Left cardiac atrium (tissue), 4 donors: ENCODE measurements at places on chromosomes 3 and 15. TPM values are rescaled to one million over a fixed set of nuclear protein-coding genes. Genes with fewer than 3 reads are reported as not detected.
A peak's percentile ranks its signal among the peaks of the same experiment; 100 is the strongest.

TGM5 gene
- total RNA-seq: not detected

GRCh38 chr15:65285291-65286068, 1.2 kb downstream of the PARP16 start:
- DNase-seq: no peak

ZNF620 gene
- total RNA-seq: 2.5 TPM

DNA sequence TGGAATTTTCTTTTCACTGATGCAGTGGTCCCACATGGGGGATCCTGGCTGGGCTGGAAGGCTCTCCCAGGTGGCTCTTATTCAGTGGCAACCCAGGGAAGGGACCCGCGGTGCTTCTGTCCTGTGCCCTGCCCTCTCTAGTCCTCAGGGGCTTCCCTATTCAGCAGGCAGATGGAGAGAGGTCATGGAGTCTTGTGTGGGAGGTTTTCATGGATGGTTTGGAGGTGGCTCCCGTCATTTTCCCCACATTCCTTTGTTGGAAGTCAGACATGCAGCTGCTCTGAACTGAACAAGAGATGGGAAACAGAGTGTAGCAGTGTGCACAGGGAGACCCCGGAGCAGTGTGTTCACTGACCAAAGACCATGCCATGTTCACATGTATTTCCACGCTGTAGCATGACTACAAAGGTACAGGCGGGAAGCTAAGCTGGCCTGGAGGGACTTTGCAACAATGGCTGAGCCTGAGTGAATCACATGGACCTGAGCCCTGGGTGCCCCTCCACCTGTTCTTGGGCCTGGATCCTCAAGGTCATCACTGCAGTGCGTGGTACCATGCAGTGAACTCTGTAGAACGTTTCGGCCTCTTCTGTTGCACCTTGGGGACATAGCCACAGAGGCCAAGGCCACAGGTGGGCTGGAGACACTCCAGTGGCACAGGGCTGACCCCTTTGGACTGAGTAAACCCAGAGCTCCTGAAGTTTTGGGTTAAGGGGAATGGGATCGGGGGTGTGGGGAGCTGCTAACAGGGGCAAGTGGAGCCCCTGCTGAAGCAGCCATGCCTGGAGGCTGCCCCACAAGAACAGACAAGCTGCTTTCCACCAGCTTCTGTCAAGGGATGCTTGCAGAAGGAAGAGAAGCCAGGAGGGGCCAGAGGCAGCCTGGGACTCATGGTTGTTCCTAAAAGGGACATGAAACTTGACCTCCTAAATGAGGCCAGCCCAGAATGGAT, 123.0 kb downstream of the ASB7 start:
- no peak for DNase-seq

- no peak for DNase-seq
These were observed 6.2 kb downstream of the TGFBR2 start for GRCh38 chr3:30612437-30613132.

DNA sequence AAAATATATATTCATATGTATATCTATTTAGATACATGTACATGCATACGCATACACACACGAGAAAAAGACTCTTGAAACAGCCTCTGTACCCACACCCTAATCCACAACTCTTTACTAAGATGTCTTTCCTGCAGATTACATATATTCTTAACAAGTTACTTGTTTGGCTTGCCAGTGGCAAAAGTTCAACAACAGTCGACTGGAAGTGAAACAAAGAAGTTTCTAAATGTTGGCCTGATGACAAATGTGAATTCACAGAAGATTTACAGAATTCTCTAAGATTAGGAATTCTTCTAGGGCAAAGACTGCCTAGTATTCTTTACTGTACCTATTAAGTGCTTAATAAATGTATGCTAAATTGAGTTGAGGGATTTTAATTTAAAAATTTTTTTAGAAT, 116.8 kb downstream of the CDIN1 start:
- no peak for DNase-seq

DNA sequence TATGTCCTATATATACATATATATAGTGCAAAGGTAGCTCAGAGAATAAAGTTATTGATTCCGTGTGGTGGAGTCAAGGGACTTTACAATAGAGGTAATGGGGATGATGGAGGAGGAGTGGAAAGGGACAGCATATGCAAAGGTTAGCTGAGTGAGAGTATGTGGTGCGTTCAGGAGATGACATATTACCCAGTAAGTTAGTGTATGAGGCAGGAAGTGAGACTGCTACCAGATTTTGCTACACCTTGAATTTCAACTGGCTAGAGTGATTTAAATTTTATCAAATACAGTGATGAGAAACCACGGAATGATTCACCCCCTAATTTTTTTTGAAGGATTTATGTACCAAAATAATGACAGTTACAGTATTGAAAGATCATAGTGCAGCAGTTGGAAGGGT, 2.8 kb downstream of the ACTL6A start:
- no peak for DNase-seq

DNA sequence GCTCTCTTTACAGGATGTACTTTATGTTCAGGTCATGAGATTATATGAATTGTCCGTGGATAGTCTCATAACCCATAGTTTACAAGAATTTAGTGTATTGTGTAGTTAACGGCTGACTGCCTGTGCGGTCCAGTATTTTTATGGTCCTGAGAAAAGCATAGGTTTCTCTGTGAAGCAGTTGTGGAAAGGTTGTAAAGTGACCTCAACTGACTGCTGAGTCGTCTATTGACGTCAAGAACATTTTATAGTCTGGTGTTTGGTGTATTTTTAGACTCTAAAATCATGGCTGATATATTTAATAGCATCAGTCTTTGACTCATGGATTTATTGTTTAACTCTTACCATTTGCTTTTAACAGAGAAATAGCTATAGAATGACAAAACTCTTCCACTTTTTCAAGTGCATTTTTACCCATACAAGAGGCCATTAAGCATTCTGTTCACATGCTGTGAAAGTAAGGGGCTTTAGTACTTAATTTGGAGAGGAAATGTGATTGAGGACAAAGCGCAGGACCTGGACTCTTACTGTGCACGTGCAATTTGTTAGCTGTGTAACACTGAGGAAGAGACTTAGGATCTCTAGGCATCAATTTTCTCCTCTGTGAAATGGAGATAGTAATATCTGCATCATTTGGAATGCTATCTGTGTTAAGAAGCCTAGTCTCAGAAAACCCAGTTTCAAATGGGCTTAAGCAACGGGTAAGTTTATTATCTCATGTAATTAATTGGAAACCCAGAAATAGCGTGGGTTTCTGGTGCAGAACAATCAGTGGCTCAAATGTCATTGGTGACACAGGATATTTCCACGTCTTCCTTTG, 240.8 kb downstream of the NFKBIZ start:
- DNase-seq: no peak

- no peak for DNase-seq
These were observed 91.5 kb upstream of the ADAMTS17 start for GRCh38 chr15:100433304-100433703.

CAMKV gene
- not detected for total RNA-seq

- DNase-seq: no peak
These were observed 286.1 kb upstream of the CTNNB1 start for GRCh38 chr3:40913192-40913591.

GRCh38 chr3:79140708-79141107, 627.1 kb downstream of the ROBO1 start:
- DNase-seq: no peak

- no peak for DNase-seq
These were observed 288.3 kb downstream of the CNTN6 start for GRCh38 chr3:1380926-1381646.

GOLGA6B gene
- total RNA-seq: not detected

GATM gene
- total RNA-seq: 47.4 TPM

GRCh38 chr3:5002174-5002870, 23.1 kb downstream of the BHLHE40 start:
- DNase-seq: peak; percentile 16

MAP6D1 gene
- 2.0 TPM for total RNA-seq

GRCh38 chr3:72242326-72242725, 457.4 kb upstream of the PROK2 start:
- DNase-seq: no peak

DNA sequence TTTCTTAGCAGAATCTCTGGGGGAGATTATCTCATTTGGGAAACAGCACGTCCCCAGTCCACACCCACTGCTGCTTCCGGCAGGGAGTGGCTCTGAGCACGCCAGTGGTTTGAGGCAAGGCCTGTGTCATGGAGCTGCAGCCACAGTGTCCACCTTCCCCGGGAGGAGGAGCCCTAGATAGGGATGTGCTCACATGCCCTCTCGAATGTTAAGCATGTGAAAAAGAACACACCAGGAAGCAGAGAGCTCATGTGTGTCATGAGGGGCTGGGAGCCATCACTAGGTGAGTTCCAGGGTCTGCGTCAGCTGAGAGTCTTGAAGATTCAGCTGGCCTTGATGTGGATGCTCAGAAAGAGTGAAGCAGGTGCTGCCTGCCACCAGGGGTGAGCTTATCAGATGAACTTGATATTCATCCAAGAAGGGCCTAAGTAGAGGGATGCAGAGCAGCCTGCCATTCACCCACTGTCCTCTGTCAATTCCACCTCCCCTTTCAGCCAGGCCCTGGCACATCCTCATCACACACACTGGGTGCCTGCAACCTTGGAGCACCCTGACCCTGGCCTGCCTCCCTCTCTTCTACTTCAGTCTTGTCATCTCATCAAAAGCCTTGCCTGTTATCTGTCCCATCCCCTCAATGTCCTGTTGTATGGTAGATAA, 16.3 kb downstream of the ITGA11 start:
- DNase-seq: peak; percentile 57
